ENCODE measurements at places on chromosomes 4 and X.
A peak's percentile ranks its signal among the peaks of the same experiment; 100 is the strongest.

- no peak for DNase-seq
Measured at GRCh38 chr4:121370729-121371325, 10.0 kb downstream of the QRFPR start.

DNA sequence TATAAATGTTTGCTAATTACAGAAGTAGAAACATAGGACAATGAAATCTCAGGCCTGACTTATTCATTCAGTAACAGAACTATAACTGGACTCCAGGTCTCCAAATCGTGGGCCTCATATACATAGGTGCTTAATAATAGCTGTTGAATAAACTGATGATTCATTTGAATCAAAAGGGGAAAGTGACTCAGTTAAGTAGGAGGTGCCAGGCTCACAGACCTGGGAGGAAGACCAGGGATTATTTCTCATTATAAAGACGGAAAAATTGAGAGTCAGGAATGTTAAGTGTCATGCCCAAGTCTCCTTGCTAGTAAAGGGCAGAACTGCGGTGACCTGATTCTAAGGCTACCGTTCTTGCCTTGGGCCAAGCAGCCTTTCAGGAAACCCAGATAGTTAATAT is 131.5 kb downstream of the HS3ST1 start:
- no peak for DNase-seq

GRCh38 chrX:48800574-48801279 is 1.1 kb upstream of the HDAC6 start:
- no peak for DNase-seq

DNA sequence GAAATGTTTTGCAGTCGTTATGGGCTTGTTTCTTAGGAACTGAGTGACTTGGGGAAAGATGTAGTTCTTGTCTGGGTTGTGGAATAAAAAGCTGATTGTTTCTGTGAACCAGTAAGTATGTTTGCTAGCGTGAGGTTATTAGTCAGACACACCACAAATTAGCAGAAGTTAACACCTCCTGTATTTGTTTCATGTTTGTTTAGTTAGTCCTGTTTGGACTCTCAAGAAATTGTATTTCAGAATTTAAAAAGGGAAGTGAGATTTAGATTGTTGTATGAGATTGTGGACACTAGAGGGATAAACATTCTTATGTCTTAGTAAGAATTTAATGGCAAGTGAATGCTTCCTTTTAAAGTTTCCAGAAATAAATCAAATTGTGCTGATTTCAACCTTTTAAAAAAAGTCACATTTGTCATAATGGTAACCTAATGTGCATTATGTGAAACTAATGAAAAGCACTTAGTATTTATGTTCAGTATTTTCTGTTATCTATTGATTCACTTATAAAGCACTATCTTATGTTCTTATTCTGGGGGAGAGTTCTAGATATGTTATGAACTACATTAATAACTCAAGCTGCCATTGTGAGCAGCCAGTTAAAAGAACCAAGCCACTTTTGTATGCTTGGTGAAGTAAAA is 25.6 kb downstream of the ATP10D start:
- peak; percentile 22 for DNase-seq

GRCh38 chrX:51802917-51803688 is 59.9 kb downstream of the GSPT2 start:
- peak; percentile 7 for DNase-seq

GRCh38 chr4:37805091-37805490 is 21.4 kb upstream of the PGM2 start:
- DNase-seq = no peak

GRCh38 chr4:15244354-15244753 is 183.5 kb upstream of the C1QTNF7 start:
- DNase-seq = no peak
